ENCODE measurements at places on chromosomes 3 and 15.

DNA sequence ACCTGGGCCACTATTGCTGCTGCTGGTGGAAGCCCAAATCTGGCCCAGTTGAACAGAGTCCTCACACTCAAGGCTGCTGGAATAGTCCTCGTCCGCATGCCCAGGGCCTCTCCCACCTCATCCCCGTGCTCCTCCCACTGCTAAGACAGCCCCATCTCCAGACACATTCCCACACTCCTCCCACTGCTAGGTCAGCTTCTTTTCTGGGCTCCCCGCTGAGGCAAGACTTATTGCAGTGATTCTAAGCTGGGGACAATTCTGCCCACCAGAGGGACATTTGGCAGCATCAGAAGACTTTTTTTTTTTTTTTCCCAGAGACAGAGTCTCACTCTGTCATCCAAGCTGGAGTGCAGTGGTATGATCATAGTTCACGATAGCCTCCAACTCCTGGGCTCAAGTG is 35.1 kb downstream of the POC1A start:
- DNase-seq = no peak

- peak; percentile 26 for DNase-seq
Observed at GRCh38 chr15:57503051-57503702, 88.5 kb upstream of the MYZAP start.

- no peak for DNase-seq
Observed at GRCh38 chr3:187788984-187789857, 44.0 kb upstream of the BCL6 start.

- no peak for DNase-seq
Observed at GRCh38 chr3:156037356-156037755, 83.0 kb upstream of the KCNAB1 start.

All from NAMALWA (cell line).